ENCODE measurements at places on chromosomes 3 and 15. TPM values are rescaled to one million over a fixed set of nuclear protein-coding genes. Genes with fewer than 3 reads are reported as not detected.

ERICH6 gene
- total RNA-seq: not detected

DNA sequence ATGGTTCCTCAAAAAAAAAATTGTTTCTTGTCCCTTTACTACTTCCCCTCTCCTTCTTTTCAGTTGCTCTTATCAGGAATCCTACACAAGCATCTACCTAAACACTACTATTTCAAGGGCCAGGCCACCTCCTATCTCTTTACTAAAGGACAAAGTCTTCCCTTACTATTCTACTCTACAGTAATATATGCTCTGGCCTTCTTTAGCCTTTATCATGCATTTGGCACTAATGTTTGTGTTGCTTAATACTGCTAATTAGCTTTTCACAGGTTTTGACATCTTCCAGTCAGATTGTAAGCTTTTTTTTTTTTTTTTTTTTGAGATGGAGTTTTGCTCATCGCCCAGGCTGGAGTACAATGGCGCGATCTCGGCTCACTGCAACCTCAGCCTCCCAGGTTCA, 5.3 kb downstream of the CEP19 start:
- no peaks in the 10 kb centered on the region for H3K36me3 ChIP-seq
- DNase-seq: no peak
- H3K27me3 ChIP-seq: no peaks in the 10 kb centered on the region
- H3K27ac ChIP-seq: no peak overlapping the region
- peaks cover 27% of the 10 kb centered on the region for H3K4me1 ChIP-seq

EIF4E3 gene
- total RNA-seq: 23.2 TPM

TM6SF1 gene
- total RNA-seq: 22.9 TPM

GRCh38 chr15:73926219-73927002, at the start of gene LOXL1:
TSS of gene LOXL1 (plus strand) at chr15:73926462. CDS start at chr15:73926784, 322 bp downstream.
- peak; percentile 86 for DNase-seq
- no peaks in the 10 kb centered on the region for H3K36me3 ChIP-seq
- H3K27me3 ChIP-seq: no peaks in the 10 kb centered on the region
- H3K4me3 ChIP-seq: peak within 1 kb of the TSS; percentile 50
- H3K4me1 ChIP-seq: peaks cover 39% of the 10 kb centered on the region

- H3K27me3 ChIP-seq: no peaks in the 10 kb centered on the region
- H3K4me1 ChIP-seq: peaks cover 36% of the 10 kb centered on the region
- H3K4me3 ChIP-seq: no peak overlapping the region
- H3K27ac ChIP-seq: no peak overlapping the region
- DNase-seq: peak; percentile 61
These were observed 5.0 kb downstream of the FAM219B start for GRCh38 chr15:74901612-74902063.

GRCh38 chr3:179967622-179968021, 69.1 kb downstream of the PEX5L start:
- DNase-seq: no peak
- H3K4me3 ChIP-seq: no peak overlapping the region
- no peaks in the 10 kb centered on the region for H3K36me3 ChIP-seq

GRCh38 chr15:35514759-35515158, 31.2 kb downstream of the DPH6 start:
- H3K36me3 ChIP-seq: no peaks in the 10 kb centered on the region
- no peak for DNase-seq
- H3K4me1 ChIP-seq: peaks cover 2% of the 10 kb centered on the region
- H3K27ac ChIP-seq: no peak overlapping the region
- H3K4me3 ChIP-seq: no peak overlapping the region

CCR9 gene
- not detected for total RNA-seq

DNA sequence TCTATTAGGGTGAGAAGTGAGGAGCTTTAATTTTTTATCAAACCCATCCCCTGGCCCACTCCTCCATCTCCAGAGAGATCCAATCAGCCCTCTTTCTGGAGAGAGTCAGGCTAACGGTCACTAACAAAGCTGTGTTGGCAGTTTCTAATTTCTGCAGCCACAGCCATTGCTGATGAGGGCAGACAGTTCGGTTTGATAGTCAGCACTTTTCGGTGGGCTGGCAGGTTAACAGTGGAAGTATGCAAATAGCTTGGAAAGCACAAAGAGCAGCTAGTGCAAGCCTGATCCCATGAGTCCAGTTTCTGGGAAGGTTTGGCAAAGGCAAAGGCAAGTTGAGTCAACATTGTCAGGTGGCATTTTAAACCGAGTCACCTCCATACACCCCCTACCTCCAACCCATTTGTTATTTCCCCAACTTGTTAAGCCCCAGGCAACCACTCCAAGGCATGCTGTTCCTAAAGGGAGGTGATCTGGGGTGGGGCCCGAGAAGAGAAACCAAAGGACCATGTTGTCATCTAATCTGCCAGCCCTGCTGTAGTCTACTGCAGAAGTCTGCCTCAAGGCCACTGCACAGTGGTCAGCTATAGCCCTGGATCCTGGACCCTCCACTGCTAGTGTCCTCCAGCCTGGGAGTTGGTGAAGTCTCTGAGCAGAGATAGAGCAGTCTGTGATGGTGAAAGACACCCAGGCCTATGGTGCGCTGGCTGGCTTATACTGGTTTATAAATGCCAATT, 1.7 kb downstream of the CCR1 start:
- DNase-seq: no peak
- no peaks in the 10 kb centered on the region for H3K27me3 ChIP-seq
- no peak overlapping the region for H3K4me3 ChIP-seq
- H3K27ac ChIP-seq: peak overlapping the region; percentile 91
